Activated T-cell treated with anti-CD3 and anti-CD28 coated beads for 4 hours (primary cell): ENCODE measurements at places on chromosomes 1 and 21.

DNA sequence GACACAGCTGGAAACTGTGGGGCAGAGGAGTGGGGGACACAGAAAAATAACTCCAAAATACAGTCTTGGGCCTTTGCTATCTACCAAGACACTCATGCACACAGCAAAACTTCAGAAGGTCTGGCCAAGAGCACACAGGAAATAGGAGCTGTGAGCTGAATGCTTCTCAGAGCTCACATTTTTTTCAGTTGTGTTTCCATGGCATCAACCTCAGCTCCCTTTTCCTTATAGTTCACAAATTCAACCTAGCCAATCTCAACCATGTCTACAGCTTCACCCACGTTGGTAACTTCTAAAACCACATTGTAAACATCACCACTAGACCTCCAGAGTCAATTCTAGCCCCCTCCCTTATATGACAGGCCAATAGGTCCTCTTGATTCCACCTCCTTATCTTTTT is 19.6 kb upstream of the SYNJ1 start:
- no peak for DNase-seq

GRCh38 chr1:239909898-239910297 is 181.8 kb upstream of the FMN2 start:
- DNase-seq = no peak

DNA sequence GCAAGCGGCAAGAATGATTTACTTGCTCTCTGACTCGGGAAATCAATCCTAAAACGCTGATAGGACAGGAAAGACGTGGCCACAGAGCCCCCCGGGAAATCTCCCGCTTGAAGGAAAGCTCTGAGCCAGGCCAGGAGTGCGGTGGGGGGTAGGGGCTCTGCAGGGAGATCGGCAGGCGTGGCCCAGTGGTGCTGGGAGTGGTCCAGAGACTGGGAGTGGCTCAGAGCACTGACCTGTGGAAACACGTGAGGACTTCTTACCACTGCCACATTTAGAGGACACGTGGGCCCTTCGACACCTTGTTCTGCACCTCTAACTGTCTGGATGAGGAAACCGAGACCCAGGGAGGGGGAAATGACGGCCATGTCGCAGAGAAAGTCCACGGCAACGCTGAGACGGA is 130.0 kb upstream of the KLHDC7A start:
- DNase-seq = no peak

GRCh38 chr1:151935154-151935553 is 25.8 kb upstream of the THEM4 start:
- no peak for DNase-seq

DNA sequence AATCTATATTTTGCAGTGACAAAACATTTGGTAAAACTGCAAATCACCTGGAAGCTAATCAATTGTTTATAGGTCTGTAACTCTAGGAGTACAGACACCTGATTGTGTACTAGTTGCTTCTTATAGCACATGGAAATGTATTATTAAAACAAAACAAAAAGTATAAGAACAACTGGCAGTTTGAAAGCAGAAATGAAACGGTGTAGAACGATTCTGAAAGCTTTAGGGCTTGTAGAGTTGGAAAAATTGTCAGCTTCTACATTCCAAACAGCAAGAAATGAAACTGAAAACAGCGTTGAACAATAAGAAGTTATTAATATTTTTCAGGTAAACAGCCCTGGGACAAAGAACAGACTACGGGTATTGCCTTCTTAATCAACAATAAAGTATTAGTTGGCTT is 273.3 kb downstream of the OLFM3 start:
- no peak for DNase-seq

DNA sequence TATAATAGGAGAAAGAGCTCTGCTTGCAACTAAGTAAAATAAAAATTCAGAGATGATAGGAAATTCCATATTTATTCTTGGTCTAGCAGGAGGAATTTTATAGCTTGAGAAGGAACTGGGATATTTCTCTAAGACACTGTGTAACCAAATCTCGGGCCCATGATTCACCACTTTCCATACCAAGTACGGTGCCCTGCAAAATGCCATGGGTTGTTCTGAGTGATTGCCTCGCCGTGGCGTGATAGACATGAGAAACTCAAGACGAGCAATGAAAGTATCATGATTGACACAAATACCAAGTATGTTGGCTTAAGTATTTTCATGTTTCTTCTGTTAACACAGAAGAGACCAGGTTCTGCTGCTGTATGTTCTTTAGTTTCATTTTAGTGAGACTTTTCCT is 167.2 kb downstream of the LMO4 start:
- no peak for DNase-seq

- DNase-seq = no peak
Observed at GRCh38 chr1:206512058-206512850, 4.9 kb downstream of the RASSF5 start.
